ENCODE measurements at places on chromosomes 4 and X.
A peak's percentile ranks its signal among the peaks of the same experiment; 100 is the strongest.

DNA sequence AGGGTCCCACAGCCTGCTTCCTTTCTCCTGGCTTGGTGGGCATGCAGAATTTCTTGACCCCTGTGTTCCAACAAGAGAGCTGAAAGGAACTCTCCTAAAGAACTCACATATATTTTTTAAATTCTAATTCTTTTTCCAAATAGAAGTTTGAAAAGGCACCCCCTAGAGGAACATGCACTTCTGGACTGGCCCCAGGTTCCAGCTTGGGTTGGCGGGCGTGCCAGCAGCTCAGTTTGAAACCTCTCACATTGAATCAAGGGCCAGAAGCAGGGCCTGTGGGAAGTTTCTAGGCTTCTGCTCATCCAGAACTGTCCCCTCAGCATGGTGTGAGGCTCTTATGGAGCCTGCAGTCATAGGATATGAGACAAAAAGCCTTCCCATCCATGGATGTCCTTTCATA is 132.6 kb downstream of the ATG4A start:
- DNase-seq, result no peak

DNA sequence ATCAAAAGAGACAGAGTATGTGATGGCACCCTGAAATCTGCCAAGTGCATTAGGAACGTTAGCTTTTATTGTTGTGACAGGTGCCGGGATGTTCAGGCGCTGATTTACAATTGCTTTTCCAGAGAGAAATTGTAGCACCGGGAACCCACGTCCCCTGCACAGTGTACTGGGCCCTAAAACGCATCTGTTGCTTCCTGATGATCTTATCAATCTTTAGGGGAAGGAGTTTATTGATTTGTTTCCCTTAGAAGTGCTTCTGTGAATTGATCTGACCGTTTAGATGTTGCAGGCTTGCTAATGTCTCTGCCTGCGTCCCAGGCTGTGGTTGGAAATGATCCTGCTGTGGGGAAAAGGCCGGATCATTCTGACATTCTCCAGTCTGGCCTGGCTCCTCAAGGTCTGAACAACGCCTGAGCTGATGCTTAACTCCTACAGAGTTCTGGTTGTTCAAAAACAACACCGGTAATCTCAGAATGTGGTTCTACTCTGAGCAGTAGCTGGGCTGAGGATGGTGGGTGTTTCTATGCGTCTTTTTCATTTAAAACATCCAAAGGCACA is 16.9 kb downstream of the PHOX2B start:
- DNase-seq, result no peak

DNA sequence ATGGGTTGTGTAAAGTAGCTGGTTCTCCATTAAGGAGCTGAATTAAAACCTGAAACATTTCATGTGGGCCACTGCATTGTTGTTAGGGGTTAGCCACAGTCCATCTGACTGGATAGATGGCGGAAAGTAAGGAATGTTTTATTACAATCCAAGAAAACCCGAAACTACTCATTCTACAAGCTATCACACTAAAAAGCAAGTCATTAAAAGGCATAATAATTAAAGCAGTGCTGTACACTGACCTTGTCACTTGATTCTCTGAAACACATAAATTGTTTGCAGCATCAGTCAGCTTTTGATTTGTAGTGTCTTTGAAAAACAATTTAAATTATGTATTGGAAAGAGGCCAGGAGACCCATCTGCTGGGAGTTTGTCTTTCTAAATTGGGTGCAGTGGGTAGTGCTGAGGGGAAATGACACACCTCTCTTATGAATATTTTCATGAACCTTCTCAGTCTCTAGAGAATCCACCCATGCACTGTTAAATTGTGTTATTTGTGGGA is 75.7 kb upstream of the ANK2 start:
- no peak for DNase-seq

DNA sequence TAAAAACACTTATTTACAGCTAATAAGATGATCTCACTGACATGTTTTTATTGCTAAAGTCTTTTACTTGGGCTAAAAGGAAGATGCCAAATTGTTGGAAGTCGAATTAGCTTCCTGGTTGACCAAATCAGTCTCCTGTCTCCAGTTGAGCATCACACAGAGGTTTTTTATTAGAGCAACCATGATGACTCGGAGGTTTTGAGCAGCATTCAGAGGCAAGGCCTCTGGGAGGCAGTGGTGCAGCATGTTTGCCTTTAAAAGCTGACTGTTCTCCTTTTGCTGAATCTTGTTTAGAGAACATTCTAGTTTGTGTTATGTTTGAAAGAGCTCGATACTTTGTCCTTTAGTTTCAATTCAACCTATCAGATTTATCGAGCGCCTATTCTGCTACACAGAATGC is 2.1 kb downstream of the UCHL1 start:
- DNase-seq, result peak; percentile 29

DNA sequence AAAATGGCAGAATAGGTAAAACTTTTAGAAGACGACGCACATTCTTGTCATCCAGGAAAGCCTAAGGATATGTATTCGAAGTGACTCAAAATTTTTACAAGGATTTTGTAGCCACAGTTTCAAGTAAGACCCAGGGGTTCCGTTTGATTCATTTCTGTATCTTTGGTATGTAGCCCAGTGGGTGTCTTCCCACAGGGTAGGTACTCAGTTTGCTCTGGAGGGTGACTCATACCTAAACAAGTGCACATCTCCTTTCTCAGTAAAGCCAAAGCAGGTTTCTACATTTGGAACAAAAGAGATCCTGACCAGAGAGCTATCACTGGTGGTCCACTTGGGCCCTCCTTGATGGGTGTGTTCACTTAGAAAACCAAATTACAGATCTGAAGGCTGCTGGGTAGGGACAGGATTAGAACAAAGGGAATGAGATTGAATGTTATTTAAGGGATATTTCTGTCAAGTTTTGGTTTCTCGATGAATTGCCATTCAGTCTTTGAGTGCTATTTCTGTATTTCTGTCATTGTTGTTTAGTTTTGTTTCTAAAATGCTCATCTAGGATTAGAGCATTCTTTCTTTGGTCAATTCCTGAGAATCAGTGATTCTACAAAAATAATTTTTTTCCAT is 56.1 kb downstream of the PLS3 start:
- DNase-seq, result no peak

- no peak for DNase-seq
Observed at GRCh38 chr4:6054162-6054922, 36.1 kb upstream of the C4orf50 start.

DNA sequence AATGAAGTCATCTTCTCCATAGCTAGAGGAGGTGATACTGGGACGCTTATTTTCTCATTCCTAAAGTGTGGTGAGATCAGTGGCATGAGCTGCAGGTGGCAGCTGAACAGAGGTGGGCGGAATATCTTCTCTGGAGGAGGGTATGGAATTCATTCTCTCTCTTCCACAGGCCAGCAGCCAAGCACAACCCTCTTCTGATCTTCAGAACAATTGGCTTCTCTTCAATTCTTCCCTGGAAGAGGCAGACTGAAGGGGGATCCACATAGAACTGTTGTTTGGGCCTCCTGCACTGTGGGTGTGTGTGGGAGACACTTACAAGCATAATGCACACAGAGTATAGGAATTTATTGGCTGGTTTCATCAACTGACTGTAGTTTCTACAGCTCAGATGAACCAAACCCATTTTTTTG is 180.4 kb upstream of the RASGEF1B start:
- no peak for DNase-seq

DNA sequence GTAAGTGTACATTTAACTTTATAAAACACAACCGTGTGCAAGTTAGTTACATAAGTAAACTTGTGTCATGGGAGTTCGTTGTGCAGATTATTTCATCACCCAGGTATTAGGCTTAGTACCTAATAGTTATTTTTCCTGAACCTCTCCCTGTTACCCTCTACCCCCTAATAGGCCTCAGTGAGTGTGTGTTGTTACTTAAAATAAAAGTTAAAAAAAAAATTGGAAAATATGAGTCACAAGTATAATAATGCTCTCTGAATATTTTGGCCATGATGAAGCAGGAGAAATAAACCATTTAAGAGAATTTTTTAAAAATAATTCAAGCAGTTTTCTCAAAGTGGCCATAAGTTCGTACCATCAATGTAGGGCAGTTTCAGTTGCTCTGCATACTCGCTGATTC is 105.1 kb upstream of the GRID2 start:
- DNase-seq, result no peak

- no peak for DNase-seq
Observed at GRCh38 chr4:124015766-124016165, 619.2 kb downstream of the SPRY1 start.

DNA sequence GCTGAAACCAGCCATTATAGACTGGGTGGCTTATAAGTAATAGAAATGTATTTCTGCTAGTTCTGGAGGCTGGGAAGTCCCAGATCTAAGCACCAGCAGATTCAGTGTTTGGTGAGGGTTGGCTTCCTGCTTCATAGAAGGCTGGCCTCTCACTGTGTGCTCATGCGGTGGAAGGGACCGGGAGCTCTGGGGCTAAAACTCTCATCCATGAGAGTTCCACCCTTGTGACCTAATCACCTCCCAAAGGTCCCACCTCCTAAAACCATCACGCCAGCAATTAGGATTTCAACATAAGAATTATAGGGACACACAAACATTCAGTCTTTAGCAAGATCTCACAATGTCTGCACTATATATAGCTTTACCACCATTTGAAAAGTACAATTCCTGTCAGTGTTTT is 215.2 kb downstream of the CBR4 start:
- no peak for DNase-seq

Data from glutamatergic neuron (in vitro differentiated cells).